Left ventricle myocardium inferior (tissue), 1 donor: ENCODE measurements at places on chromosomes 11 and 22.

DNA sequence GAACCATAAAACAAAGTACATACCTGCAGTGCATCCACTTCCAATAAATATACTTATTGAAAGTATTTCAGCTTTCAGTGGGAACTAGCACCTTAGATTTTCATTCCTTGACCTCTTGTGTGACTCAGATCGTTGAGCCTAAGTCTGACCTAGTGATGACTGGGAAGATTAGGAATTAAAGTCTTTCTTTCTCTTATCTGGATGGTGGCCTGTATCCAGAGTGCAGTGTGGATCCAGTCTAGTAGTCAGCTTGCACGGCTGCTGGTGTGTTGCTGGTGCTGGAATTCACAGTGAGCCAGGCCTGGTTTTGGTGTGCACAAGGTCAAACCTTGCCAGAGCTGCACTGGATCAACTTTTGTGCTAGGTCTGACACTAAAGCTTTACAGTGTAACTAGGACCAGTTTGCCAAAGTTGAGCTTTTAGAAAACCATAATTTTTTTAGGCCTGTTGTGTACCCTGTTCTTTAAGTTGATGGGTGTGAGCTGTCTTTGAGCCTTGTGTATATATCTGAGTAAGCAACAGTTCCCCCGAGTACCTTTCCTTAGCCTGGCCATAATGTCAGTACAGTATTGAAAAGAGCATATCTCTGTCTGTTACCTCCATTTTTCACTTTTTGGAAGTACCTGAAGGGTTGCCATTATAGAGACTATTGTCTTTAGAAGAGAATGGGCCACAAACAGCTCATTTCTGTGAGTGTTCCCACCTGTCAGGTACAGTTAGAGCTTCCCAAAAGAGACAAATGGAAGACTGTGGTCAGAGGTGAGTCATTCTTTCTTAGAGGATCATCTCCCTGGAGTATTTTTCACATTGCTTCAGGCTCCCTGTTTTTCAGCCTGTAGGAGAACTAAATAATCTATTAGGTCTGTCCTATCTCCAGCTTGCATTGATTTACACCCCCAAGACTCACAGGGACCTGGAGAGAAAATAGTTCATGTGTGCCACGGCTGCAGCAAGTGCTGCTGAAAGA lies 89.8 kb downstream of the ALX4 start:
- H3K4me3 ChIP-seq = no peak overlapping the region
- DNase-seq = no peak
- no peaks in the 10 kb centered on the region for H3K36me3 ChIP-seq
- no peak overlapping the region for H3K27ac ChIP-seq
- H3K4me1 ChIP-seq = peaks cover 18% of the 10 kb centered on the region

DNA sequence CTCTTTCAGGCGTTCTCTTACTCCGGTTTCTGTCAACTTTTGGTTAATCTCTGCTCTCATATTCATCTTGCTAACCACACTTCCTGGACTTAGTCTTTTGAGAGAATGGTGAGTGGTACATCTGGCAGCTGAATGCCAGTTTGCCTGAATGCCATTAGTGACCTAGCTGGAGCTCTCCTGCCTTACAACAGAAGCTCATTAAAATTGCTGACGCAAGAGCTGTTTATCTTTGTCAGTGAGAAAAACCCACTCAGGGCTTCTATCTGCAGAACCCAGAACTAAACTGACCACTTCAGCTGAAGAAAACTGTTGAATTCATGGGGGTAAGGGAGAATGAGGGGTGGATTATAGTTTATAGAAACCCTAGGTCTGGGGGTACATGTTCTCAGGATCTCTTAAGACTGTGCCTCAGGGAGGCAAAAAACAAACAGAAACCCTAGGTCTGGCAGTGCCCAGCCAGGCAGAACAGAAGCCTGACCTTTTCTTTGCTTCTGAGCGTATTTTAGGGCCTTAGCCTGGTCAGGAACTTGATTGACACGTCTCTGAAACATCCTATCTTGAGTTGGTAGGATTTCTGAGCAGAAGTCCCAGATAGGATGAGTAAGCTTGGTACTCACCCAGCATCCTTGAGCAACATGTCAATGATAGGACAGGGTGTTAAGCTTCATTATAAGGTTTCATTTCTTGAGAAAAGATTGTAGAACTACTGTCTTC lies 52.8 kb upstream of the YWHAH start:
- no peaks in the 10 kb centered on the region for H3K4me1 ChIP-seq
- no peak overlapping the region for H3K27ac ChIP-seq
- H3K36me3 ChIP-seq = peaks cover 33% of the 10 kb centered on the region
- DNase-seq = no peak
- H3K4me3 ChIP-seq = no peak overlapping the region

GRCh38 chr11:65744026-65744698 lies 23.6 kb upstream of the RNASEH2C start:
- no peak overlapping the region for H3K4me3 ChIP-seq
- peaks cover 32% of the 10 kb centered on the region for H3K27me3 ChIP-seq
- no peak overlapping the region for H3K27ac ChIP-seq
- no peaks in the 10 kb centered on the region for H3K36me3 ChIP-seq
- no peak for DNase-seq
- no peaks in the 10 kb centered on the region for H3K4me1 ChIP-seq

GRCh38 chr11:22460181-22460580 lies 122.0 kb downstream of the SLC17A6 start:
- H3K4me3 ChIP-seq = no peak overlapping the region
- DNase-seq = no peak
- H3K27me3 ChIP-seq = no peaks in the 10 kb centered on the region
- H3K4me1 ChIP-seq = no peaks in the 10 kb centered on the region
- H3K36me3 ChIP-seq = no peaks in the 10 kb centered on the region

DNA sequence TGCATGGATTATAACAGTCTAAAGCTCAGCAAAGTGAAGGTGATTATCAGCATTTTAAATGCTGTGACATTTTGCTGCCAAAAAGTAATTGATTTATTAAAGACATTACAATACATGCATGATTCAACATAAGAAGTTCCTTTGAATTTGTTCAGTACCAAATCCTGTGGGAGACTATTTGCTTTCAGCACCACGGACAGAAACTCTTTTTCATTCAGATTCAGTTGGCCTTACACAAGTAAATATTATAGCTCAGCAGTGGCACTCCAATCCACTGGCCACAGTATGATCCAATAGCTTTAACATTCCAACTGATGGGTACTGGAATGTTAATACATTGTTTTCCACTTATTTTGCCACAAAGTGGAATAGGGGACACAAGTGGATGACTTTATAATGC lies 806.7 kb downstream of the NTM start:
- no peak for DNase-seq
- H3K4me3 ChIP-seq = no peak overlapping the region
- peaks cover 15% of the 10 kb centered on the region for H3K27me3 ChIP-seq

DNA sequence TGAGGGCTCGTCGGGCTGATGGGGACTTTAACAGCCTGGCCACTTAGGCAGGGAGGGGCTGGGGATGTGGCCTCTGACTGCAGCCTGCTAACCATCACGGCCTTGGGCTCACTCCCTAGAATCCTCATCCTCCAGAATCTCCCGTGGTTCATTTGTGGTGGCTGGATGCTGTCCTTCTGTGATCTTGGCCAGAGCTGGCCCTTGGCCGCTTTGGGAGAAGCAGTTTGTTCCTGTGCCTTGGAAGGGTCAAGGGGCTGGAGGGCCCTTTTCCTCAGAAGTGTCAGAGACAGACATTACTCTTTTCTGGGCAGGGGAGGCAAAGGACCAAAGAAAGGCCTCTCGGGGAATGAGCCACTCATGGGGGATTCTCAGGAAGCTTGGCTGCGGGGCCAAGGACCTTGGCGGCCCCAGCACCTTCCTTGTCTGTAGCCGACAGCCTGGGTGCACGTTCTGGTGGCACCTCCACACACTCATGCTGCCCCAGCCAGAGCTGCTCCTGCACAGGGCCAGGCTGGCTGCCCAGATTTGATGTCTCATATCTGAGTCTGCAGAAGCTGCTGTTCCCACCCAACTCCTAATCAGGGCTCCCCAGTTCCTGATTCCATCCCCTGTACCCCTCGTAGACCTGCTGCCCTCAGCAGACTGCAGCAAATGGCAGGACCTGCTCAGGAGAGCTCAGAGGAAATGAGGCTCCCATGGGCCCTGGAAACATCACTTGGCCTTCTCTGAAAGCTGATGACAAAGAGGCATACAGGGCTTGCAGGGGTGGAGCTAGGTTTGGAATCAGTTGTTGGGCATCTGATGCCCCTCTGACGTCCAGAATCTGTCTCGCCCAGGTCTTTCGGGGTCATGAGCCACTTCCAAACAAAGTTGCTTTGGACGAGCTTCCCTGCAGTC lies 107.7 kb downstream of the CTTN start:
- H3K27me3 ChIP-seq = peaks cover 39% of the 10 kb centered on the region
- no peak overlapping the region for H3K27ac ChIP-seq
- no peak overlapping the region for H3K4me3 ChIP-seq
- DNase-seq = peak; percentile 6

DNA sequence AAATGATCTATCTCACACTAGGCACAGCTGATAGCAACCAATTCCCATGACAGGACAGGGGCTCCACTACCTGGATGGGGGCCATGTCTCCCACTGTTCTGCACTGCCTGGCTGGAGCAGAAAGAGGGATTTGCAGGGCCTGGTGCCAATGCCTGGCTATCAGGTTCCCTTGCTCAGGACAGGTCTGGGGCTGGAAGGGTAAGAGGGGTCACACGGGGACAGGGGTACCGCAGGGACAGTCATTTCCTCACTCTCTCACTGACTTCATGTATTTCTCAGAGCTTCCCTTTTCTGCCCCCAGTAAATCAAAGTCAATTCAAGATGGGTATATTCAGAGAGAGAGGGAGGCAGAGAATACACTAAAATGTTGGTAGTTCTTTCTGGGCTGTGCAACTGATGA lies 119.1 kb upstream of the CSNK2A3 start:
- H3K36me3 ChIP-seq = no peaks in the 10 kb centered on the region
- no peak overlapping the region for H3K4me3 ChIP-seq
- DNase-seq = no peak
- no peaks in the 10 kb centered on the region for H3K27me3 ChIP-seq
- H3K4me1 ChIP-seq = peaks cover 64% of the 10 kb centered on the region

DNA sequence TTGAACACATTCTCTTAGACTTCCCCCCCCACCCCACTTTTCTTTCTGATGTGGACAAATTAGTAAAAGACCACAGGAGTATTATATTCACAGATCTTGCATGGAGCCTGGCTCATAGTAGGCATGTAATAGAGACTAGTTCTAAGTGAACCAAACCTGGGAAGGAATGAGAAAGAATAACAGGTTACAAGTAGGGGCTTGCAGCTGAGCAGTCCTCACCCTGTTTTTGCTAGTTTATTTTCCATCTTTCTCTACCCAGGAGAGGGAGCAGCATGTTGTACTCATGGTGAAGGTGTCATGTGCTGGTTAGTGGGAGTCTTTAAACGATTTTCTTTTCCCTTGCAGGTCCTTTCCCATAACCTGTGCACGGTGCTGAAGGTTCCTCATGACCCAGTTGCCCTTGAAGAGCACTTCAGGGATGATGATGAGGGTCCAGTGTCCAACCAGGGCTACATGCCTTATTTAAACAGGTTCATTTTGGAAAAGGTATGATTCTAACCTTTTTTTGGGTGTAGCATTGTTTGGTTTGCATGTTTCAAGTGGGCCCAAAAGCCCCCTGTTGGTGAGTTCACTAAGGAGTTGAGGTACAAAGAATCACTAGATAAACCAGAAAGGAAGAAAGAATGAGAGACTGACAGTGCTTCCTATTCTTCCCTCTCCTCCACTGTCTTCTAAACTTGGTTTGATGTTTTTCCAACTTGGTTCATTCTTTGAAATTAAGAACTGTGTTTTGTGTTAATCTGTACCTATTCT lies 30.1 kb downstream of the SWAP70 start:
- peaks cover 32% of the 10 kb centered on the region for H3K36me3 ChIP-seq
- no peak overlapping the region for H3K4me3 ChIP-seq
- H3K4me1 ChIP-seq = peaks cover 51% of the 10 kb centered on the region
- no peaks in the 10 kb centered on the region for H3K27me3 ChIP-seq

GRCh38 chr11:12174128-12174476 lies 63.7 kb downstream of the MICAL2 start:
- H3K27ac ChIP-seq = no peak overlapping the region
- H3K4me1 ChIP-seq = peaks cover 55% of the 10 kb centered on the region
- no peaks in the 10 kb centered on the region for H3K36me3 ChIP-seq
- H3K4me3 ChIP-seq = no peak overlapping the region

DNA sequence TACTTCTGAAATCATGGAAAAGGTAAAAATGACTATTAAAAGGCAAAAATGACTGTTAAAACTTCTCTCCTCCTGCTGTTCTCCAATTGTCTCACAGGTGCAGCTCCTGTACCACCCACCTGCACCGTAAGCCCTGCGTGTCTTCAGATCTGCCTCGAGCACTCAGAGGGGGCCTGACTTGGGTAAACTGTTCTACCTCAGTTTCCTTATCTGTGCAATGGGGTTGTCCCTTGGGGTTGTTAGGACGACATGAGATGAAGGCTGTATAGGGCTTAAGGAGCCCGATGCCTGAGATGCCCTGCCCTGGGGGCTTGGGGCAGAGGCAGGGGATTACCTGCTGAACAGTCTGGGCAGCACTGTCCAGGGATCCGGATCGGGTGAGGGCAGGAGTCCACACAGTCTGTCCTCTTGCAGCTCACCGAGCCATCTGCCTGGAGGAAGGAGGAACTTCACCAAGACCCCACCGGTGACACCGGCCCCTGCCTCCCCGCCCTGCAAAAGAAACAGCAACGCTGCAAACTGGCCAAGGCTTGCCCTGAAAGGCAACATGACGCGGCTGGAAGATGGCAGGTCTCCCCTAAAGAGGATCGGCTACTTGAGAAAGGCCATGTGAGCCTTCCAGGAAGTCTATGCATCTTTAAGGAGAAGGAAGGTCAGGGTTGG lies 26.4 kb downstream of the VWCE start:
- no peak overlapping the region for H3K4me3 ChIP-seq
- H3K4me1 ChIP-seq = no peaks in the 10 kb centered on the region
- H3K27ac ChIP-seq = no peak overlapping the region
- DNase-seq = no peak
- no peaks in the 10 kb centered on the region for H3K27me3 ChIP-seq

DNA sequence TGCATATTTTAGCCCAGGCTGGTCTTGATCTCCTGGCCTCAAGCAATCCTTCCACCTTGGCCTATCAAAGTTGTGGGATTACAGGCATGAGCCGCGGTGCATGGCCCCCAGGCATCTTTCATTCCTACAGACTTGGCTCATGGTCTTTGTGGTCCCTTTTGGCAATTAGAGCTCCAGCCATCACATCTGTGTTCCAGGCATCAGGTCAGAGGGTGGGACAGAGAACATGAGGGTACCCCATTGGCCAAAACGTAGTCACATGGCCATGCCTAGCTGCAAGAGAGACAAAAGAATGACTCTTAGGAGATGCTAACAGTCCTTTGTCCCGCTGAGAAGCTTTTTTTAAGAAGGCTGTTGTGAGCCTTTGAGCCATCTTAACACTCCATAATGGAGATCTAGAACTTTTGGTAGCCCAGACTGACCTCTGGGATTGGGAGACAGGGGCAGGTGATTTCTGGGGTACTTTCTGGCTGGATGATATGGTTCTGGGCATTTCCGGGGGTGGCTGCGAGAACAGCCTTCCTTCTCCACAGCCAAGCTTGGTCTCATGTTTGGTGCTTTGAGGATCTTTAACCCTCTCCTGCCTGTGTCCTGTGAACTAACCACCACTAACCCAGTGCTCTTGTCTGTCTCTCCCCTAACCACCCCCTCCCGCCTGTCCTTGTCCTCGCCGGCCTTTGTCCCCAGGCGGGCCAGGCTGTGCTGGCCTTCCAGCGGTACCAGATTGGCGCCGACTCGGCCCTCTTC lies 18.4 kb upstream of the TAB1 start:
- H3K4me1 ChIP-seq = no peaks in the 10 kb centered on the region
- peaks cover 26% of the 10 kb centered on the region for H3K36me3 ChIP-seq
- DNase-seq = no peak
- no peak overlapping the region for H3K27ac ChIP-seq
- H3K27me3 ChIP-seq = no peaks in the 10 kb centered on the region
